ENCODE measurements at places on chromosomes 7 and 10.

DNA sequence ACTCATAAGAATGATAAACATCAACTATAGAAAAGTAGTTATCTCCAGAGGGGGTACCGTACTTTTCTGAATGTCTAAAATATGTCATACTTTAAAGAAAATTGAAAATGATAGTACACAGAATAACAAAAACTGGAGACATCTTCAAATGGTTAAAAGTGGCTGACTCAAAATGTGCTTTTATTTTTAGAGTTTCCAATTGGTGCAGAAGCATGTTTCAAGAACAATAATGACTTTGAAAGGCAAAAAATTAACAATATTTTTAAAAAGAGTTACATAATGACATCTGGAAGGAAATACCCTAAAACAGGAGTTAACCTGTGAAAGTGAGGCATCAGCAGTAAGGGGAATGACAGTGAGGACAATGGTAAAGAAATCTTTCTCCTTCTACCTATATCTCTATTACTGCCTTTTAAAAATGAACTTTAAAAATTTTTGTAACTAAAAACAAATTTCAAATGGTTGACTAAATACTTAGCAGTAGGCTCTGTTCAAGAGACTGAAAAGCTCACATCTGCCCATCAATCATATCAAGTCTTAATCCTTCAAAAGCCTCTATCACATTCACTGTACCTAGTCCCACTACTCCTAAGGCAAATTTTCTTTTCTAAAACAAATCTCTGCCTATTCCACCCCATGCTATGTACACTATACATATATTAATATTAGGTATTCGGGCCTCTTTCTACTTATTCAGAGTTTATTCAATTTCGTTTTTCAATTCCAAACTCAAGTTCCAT lies 3.0 kb downstream of the ASZ1 start:
- DNase-seq: peak; percentile 40

GRCh38 chr7:106166651-106167342 lies 54.7 kb upstream of the SYPL1 start:
- peak; percentile 49 for DNase-seq

GRCh38 chr10:59287587-59288255 lies 74.6 kb downstream of the FAM13C start:
- DNase-seq: no peak

DNA sequence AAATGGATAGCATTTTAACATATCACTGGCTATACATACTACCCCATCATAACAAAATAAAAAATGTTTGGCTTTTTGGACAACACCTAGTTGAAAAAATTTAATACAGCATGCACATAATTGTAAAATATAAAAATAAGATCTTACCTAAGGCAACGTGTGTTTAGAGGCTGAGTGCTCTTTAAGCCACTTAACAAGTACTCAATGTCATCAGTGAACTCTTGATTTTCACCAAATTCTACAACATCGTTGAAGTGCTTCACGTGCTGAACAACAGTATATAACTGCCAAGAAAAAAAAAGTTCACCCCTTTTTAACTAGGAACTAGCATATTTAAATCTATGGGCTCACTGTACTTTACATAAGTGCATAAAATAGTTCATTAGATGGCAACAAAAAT lies 49.5 kb downstream of the WAPL start:
- no peak for DNase-seq

DNA sequence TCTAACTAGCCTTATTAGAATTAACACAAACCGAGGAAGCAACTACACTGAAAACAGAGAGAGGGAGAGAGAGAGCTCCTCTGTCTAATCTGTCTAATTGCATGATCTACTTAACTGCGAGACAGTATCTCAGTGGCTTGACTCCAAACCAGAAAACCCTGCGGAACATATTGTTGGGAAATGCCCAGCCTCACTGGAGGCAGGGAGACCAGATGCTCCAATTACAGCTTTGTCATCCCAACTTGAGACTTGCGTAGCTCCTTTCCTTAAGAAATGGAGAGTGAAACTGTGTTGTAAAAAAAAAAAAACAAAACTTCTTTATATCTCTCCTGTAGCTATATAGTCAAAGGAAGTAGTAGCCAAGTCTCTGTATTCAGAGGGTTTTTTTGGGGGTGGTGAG lies 52.0 kb upstream of the ZNRF2 start:
- no peak for DNase-seq

DNA sequence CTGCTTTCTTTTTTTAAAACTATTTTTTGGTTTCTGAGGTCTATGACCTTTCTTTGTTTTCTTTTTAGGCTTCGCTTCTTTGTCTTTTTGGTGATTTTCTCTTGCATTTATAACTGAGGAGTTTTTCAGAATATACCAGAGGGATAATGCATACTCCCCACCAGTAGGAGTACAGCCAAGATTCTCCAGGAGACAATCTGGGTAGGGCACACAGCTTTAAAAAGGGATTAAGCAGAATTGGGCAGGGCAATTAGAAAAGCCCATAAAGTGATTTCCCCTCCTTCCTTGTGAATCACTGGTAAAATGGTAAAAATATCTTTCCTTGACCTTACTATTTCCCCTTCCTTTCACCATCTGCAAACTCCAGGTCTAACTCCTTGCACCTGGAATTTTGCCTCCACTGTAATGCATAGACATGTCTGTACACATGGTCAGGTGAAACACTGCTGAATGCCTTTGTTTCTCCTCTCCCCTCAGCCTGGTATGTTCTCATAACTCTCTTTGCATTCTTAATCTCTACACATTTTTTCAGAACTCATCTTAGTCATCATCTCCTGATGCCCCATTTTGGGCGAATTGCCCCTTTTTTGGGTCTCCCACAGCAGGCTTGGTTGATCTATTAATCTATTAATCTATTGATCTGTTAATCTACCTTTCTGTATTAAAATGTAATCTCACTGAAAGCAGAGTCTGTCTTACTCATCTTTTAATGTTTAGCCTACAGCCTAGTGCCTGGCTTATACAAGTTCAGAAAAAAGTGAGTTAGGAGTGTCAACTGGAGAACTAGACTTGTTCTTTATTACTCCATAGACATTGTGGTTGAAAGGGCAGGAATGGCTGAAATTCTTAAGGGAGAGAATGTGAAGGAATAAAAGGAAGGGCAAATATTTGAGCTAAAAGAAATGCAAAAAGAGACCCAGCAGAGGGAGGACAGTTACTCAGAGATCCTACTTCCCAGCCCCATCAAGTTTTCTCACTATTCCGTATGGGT lies 64.6 kb downstream of the MDFIC start:
- DNase-seq: no peak

DNA sequence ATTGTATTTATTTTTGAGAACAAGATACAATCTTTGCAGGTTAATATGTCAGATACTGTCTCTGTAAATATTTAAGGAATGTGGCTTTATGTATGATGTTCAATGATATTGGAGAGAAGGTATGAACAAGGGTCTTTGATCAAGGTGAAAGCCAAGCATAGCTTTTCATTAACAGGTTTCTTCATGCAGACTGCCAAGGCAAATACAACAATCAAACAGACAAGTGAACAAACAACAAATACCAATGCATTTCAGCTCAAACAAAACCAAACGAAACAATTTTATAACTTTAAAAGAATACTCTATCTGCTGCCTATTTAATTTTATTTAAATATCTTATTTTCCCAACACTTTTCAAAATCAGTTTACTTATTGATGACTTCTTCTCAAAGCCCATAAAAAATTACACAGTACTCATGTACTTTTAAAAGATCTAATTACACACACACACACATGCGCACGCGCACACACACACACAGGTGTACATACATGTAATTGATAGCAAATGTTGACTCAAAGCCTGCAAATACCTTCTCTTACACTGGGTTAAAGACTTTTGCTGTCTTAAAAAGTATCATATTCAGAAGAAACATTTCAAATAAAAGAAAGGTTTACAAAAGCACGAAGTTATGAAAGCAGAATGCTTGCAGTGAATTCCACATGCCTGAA lies 201.1 kb upstream of the CCDC6 start:
- DNase-seq: no peak

GRCh38 chr10:24483701-24484100 lies 240.0 kb downstream of the ARHGAP21 start:
- DNase-seq: peak; percentile 21

GRCh38 chr10:21166557-21167287 lies 269.6 kb upstream of the NEBL start:
- DNase-seq: no peak

GRCh38 chr10:14325325-14325955 lies 5.3 kb downstream of the FRMD4A start:
- peak; percentile 41 for DNase-seq

DNA sequence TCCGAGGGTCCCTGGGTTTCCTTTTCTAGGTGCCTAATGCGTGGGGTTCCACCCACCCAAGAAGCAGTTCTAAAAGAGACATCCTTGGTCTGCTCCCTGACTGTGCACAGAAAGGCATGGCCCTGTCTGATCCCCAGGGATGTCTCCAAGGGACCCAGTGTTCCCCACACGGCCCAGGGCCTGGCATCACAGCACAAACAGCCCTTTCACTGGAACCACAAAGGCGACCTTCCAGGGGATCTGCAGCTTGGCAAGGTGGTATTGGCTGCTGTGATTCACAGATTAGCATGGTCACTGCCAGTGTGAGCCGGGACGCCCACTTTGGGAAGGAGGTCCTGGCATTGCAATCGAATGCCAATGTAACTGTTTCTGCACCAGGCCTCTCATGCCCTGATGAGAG lies 6.4 kb downstream of the KCNMA1 start:
- DNase-seq: no peak

DNA sequence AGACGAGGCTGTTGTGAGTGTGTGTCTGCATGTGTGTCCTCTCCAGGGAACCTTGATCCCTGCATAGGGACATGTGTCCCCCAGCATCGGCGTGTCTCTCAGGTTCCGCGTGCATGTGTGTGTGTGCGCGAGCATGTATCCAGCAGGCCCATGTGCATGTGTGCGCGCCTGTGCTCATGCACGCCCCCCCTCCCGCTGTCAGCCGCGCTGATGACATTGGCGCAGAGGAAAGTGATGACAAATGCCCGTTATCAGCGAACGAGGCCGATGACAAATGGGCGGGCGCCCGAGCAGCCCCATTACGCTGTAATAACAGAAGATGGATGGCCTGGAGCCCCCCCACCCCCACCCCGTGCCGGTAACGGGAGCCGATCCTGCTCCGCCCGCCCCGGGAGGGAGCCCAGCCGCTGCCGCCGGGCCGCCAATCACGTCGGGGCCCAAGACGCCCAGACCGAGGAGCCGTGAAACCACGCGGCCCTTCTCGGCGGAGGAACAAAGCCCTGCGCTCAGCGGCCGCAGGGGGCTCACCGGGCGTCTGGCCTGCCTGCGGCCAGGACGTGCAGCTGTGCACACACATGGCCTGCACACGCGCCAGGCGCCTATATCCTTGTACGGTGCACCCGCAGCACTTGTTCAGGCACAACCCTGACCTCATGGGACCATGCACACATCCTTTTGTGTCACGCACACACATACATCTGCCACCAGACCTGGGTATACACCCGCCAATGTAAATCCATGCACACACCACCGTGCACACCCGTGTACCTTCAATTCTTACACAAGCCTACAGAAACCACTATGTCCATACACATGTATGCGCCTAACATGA lies 21.5 kb downstream of the POLL start:
- peak; percentile 66 for DNase-seq

GRCh38 chr10:124233546-124234138 lies 140.2 kb upstream of the CHST15 start:
- no peak for DNase-seq

GRCh38 chr7:6636741-6637543 lies at the start of gene ZNF316:
ZNF316 (plus strand) TSS chr7:6637318; CDS start chr7:6642410, 5,092 bp downstream.
- peak; percentile 97 for DNase-seq

- no peak for DNase-seq
Observed at GRCh38 chr7:11604505-11604904, 227.5 kb downstream of the THSD7A start.

DNA sequence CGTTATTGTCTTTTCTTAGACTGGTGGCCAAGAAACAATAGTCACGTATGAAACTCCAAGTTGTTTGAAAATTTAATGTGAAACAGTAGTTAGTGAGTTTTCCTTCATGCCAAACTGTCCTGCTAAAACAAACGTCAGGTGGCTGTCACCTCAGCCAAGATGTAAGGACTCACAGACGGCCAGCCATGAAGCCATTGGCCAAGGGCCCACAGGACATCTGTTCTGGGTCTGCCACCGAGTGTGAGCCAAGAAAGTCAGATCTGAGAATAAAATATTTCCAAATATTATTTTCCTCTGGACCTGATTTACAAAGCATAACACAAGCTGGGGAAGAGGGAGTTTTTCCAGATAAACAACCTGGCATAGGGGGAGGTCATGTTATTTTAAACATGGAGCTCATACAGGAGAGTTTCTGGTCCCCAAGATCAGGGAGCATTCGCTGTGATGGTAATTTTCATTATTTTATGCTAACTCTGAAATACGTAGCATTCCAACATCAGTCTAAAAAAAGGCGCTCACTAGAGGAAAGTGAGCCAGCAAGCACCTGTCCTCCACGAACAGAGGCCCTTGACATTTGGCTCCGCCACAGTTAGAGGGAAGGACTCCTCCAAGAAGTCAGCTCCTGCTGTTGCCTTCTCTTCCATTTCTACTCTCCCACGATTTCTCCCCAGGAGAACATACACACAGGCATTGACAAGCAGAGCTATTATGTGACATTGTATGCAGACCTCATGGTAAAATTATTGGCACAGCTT lies 38.9 kb upstream of the LANCL2 start:
- no peak for DNase-seq

DNA sequence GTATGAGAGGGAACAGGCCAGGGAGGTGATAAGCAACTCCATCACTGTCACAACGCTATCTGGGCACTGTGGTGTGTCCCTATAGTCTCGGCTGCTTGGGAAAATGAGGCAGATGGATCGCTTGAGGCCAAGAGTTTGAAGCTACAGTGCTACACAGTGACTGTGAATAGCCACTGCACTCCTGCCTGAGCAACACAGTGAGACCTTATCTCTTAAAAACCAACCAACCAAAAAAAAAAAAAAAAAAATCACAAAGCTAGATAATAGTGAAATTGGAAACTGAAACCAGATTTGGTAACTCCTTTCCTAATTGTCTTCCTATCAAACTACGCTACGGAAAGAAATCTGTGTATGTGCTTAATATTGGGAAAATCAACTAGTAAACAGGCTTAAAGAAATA lies 14.1 kb downstream of the MICU1 start:
- DNase-seq: no peak

DNA sequence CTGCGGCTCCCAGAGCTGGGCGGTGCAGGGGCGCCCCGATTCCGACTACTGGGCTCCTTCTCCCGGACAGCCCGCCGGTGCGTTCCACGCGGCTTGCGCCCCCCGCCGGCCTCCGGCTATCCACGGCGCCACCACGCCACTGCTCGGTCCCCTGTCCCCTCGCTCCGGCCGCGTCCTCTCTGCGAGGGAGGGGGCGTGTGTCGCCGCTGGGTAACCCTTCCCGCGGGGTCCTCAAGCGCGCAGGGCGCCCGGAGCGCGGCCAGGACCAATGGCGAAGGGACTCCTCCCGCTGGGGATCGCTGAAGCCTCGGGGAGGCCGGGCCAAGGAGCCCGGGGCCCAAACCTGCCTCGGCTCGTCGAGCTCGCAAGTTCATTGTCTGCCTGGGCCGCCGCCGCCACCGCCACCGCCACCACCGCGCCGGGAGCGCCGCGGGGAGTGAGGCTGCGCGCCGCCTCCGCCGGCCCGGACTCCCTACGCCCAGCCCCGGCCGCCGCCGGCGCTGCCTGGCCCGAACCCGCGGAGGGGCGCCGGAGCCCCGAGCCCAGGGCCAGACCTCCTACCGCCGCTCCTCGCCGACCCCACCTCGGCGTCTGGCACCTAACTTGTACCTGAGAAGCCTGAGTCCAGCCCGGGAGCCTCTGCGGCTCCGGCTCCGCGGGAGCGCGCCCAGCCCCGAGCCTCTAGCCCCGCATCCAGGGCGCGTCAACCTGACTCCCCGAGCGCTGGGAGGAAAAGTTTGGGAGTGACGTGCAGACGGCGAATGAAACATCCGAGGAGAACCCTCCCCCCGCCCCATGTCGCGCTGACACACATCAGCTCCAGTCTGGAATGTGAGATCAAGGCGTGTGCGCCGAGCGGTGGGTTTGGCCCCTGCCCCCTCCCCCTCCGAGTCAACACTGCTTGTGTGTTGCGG lies at the start of gene CHST15:
CHST15 (minus strand) TSS at position 739 of the 914 bp plus-strand sequence. CDS start 47,386 bp downstream, outside the sequence.
- DNase-seq: peak; percentile 56

All from GM13977 (cell line).